Stimulated activated CD8-positive, alpha-beta memory T cell treated with anti-CD3 and anti-CD28 coated beads, Interleukin-7, amount 100 ng/mL, for 1 hour (primary cell): ENCODE measurements at places on chromosomes 4 and X.

DNA sequence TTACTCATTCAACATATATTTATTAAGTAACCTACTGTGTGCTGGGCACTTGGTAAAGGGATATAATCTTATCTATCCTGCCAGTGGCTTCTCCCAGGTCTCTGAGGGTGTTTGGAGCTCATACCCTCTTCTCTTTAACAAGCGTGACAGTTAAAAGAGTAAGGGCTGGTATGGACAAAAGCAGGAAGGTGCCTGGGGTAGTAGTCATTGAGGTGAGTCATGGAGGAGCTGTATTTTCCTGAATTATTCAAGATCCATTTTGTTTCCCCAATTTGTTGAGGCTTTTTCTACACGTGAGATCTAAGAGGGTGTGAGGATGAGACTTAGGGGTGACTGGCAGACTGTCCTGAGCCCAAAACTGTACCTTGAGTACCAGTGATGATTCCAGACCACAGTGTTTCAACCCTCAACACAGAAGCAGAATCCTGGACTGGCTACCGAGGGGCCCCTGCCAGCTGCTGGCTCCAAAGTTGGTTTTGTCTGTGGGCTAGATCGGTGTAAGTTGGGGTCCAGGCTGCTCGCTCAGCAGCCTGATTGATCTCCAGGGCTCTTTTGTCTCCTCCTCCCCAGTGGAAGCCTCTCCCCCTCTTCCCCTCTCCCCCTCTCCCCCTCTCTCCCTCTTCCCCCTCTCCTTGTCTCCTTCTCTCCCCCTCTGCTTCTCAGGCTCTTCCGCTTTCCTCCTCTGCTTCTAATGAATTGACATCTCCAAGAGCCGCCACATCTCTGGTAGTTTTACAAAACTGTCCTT is at the start of gene DRP2:
DRP2 (plus strand) TSS at position 671 of the 748 bp plus-strand sequence. CDS start 11,862 bp downstream, outside the sequence.
- DNase-seq: no peak

- DNase-seq: no peak
These were observed 89.0 kb upstream of the STOX2 start for GRCh38 chr4:183816077-183816476.

DNA sequence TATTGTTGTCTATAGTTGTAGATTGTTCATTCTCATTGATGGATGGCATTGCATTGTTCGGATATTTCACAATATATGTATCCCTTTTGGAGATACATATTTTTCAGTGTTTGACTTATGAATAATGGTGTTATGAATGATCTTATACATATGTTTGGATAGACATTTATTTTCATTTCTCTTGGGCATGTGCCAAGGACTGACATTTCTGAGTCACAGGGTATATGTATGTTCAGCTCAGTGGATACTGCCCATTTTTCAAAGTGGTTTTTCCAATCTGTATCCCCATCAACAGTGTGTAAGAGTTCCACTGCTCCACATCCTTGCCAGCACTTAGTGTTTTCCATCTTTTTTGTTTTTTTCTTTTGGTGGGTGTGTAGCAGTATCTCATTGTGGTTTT is 45.0 kb upstream of the RAB40AL start:
- no peak for DNase-seq

GRCh38 chrX:39117101-39117500 is 315.8 kb downstream of the MID1IP1 start:
- no peak for DNase-seq

DNA sequence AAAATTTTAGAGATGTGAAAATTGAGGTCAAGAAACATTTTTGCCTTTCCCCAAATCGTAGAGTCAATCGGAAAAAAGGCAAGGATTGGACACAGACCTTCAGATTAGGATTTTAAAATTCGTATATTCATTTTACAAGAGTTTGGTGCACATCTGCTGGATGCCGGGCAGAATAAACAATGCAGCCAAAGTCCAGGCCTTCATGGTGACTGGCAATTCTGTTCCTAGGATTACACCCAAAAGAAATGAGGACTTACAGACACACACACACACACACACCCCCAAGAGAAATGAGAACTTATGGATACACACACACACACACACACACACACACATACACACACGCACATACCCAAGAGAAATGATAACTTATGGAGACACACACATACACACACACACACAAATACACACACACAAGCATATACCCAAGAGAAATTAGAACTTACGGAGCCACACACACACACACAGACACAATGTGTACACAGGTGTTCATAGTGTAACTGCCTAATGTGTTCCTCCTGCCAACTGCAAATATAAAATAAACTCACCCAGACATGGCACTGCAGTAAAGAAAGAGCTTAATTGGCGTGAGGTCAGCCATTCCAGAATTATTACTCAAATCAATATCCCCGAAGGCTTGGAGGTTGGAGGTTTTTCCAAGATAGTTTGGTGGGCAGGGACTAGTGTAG is 165.7 kb upstream of the STS start:
- no peak for DNase-seq

GRCh38 chr4:65071564-65071963 is 598.7 kb downstream of the EPHA5 start:
- no peak for DNase-seq

DNA sequence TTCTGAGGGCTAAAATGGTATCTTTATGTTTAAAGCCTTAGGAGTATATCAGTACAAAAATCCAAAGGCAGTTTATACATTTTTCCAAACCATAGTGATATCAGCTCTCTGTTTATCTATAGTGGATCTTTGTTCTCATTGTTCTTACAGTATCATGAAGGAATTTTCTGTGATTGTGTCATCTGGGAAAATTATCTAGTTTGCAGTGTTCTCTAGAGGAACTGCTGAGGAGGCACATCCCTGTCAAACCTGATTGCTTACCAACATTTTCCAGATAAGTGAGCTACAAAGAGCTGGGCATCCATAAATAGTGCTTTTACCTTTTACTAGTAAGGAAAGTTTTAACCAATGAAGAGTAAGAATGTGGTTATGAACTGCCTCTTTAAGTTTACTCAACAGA is 44.9 kb upstream of the SLC25A31 start:
- DNase-seq: no peak

- no peak for DNase-seq
These were observed 623.9 kb downstream of the CENPC start for GRCh38 chr4:66921433-66921832.
